Choroid plexus epithelial cell (primary cell): ENCODE measurements at places on chromosomes 4 and X.

- no peak for DNase-seq
Observed at GRCh38 chr4:59938166-59938565, 1262.0 kb upstream of the ADGRL3 start.

DNA sequence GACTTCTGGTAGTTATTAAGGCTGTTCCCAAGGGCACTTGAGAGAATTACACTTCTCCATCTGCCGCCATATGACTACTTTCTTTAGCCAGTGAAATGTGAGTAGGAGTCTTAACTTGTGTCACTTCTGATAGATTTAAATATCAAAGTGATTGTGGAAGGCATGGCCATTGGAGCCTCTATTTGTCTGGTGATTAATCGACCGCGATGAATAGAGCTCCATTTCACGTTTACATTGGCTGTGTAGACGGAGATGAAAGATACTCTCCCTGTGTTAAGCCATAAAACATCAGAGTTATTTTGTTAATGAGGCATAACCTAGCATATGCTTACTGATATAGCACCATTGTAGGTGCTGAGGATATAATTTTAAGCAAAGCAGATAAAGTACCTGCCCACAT is 852.4 kb downstream of the CCSER1 start:
- DNase-seq = no peak

DNA sequence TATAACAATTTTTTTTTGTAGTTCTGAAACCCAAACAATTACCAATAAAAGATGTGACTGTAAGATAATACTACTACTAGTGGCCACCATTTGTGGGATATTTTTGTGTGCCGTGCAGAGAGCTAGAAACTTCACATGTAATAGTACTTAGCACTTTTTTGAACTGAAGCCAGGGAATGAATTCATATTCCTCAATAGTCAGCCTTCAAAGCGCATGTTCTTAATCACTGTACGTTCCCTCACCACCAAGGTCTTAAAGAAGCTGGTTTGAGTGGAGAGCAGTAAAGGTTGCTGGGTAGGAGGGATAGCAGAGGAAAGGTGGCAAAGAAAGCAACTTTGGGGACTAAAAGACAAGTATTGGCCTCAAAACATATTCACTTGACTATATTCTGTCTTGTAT is 9.6 kb upstream of the RUFY3 start:
- no peak for DNase-seq

DNA sequence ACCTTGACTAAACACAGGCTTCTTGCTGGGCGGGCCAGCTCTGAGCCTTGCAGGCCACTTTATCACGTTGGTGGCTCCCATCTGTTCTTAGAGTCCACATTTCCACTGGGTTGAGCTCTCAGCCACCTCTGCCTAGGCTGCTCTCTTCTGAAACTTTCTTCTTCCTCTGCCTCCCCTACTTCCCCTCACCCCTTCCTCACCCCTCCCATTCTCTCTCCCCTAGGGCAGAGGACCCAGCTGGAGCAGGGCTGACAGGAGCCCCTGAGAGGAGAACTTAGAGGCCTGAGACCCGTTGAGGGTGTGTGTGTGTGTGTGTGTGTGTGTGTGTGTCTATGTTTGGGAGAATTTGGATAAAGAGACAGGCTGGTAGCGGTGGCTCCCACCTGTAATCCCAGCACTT is 19.9 kb upstream of the TMSB4X start:
- no peak for DNase-seq

- DNase-seq = no peak
Observed at GRCh38 chr4:91636083-91636482, 667.7 kb upstream of the GRID2 start.

DNA sequence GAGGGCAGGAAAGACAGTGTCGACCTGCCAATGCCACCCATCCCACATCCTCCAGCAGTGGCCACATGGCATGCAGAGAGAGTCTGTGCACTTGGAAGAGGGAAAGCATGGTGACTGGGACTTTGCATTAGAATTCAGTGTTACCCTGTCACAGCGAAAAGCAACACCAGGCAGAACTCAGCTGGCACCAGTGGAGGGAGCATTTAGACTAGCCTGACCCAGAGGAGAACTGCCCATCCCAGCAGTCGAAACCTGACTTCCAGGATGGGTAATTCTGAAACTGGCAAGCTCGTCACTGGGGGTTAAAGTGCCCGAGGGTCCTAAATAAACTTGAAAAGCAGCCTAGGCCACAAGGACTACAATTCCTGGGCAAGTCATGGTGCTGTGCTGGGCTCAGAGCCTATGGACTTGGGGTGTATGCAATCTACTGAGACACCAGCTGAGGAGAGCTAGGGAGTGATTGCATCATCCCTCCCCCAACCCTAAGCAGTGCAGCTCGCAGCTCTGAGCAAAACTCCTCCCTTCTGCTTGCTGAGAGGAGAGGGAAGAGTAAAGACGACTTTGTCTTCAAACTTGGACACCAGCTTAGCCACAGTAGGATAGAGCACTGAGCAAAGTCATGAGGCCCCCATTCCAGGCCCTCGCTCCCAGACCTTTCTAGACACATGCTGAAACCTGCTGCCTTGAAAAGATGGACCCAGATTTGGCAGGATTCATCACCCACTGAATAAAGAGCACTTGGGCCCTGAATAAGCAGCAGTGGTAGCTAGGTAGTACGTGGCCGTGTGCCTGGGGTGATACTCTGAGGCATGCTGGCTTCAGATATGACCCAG is 68.8 kb downstream of the DDX60L start:
- peak; percentile 58 for DNase-seq
